ENCODE measurements at places on chromosomes 12 and 14.

- no peak for DNase-seq
These were observed 39.9 kb downstream of the PPP4R3A start for GRCh38 chr14:91470216-91470615.

- no peak for DNase-seq
These were observed 52.1 kb downstream of the SLC15A4 start for GRCh38 chr12:128771681-128772080.

DNA sequence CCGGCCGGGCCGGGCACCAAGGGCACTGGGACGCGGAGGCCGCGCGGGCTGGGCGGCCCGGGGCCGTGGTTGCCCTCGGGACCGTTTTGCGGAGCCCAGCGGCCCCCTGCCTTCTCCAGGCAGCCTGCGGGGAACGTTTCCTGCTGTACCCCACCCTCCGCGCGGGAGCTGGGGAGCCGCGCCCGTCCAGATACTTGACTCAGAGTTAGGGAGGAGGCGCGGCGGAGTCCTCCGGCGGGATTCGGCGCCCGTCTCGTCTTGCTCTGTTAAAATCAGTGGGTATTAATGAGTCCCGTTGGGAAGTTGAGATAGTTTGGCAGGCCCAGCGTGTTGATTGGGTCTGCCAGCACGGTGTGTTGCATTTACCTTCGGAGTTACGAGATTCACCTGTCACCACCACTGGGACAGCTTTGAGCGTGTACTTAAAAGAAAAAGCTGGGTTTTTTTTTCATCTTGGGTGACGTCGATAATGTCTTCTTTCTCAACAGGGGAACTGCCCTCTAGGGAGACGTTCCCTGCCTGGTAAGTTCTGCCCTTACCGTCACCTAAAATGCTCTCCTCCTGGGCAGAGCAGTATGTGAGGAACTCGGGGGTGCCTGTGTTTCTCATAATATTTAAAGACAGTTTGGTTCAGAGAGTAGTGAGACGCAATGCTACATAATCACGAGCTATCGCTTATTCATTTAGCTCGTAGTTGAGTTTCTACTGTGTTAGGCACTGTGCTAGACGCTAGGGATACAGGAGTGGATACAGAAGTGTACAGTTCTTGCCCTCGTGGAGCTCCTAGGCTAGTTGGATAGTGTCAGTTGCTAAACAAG lies 596 bp downstream of the DLST start:
- DNase-seq: peak; percentile 58

GRCh38 chr12:67810166-67810565 lies 161.6 kb downstream of the DYRK2 start:
- DNase-seq: no peak

DNA sequence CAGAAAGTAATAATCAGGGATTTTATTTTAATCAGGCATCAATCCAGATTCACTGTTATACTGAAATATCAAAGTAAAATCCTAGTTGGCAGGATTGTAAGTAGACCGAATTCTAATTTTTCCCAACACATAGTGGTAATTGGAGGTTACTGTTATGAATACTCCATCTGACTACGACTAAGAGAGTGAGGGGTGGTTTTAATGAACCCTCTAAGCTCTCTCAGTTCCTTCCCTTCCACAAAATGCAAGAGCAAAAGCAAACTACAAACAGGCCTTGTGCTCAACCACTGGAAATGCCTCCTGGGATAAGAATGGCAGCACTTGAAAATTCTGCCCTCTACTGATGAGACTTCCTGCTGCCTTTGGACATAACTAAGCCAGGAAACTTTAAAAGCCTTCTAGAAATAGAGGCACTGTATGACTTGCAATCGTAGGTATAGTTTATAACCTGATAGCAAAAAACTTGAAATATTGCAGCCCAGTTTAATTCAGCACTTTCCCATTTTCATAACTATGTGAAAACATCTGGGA lies 184.8 kb downstream of the SLC16A7 start:
- peak; percentile 72 for DNase-seq

GRCh38 chr14:52443506-52443905 lies 108.8 kb downstream of the TXNDC16 start:
- DNase-seq: no peak

GRCh38 chr12:23670684-23671083 lies 278.8 kb downstream of the SOX5 start:
- DNase-seq: no peak

DNA sequence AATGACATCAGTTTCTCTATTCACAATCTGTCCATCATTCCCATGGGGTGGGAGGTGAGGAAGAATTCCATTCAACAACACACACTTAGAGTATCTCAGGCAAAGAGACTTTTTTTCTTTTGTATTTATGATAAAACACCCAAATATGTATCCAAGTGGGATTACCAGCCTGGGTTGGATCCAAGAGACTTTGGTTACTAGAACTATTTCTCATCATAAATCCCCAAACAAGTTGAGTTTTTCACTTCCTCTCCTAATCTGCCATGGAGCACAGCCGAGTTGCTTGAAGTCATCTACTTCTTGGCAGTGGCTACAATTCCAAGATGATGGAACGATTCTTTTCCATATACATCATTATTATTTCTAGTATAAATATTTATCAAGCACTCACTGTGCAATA lies 209.2 kb upstream of the HMGA2 start:
- no peak for DNase-seq
